ENCODE measurements at places on chromosomes 12 and 14.

- DNase-seq: no peak
Observed at GRCh38 chr14:58947814-58948445, 240.5 kb upstream of the DAAM1 start.

- no peak for DNase-seq
Observed at GRCh38 chr14:97010491-97011160, 213.4 kb downstream of the VRK1 start.

DNA sequence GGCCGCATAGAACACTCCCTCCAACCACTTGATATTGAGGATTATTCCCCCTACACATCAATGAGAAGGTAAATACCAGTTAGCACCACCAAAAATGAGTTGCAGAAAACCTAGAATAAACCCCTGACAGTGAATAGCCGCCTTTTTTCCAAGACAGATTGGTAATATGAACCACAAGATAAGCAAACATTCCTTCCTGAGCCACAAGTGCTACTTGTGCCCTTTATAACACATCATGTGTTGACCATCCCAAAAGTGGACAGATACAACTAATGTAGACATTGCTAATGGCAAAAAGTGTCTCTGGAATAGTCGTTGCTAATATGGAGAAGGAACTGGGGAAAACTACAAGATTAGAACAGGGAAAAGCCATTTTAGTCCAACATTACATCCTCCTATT, 17.2 kb downstream of the NOXRED1 start:
- no peak for DNase-seq

DNA sequence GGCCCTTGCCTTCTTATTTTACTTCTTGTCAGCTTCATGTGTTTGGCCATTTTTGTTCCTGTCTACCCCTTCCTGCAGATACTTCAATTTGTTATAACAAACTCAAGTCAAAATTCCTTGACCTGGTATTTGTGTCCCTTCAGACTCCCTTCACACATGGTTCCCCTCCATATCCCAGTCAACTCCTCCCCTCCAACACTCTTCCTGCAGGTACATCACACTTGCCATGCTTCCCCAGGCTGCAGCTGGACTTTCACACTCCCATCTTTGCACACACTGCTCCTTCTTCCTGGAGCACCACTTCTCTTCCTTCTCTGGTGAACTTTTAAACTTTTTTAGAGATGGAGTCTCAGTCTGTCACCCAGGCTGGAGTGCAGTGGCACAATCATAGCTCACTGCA, 18.9 kb upstream of the FIGNL2 start:
- no peak for DNase-seq

GRCh38 chr12:93990832-93991803, 157.3 kb upstream of the PLXNC1 start:
- no peak for DNase-seq

- no peak for DNase-seq
Observed at GRCh38 chr14:49019467-49020115, 566.6 kb downstream of the RPS29 start.

GRCh38 chr12:12190087-12190809, 76.6 kb downstream of the LRP6 start:
- DNase-seq: no peak

DNA sequence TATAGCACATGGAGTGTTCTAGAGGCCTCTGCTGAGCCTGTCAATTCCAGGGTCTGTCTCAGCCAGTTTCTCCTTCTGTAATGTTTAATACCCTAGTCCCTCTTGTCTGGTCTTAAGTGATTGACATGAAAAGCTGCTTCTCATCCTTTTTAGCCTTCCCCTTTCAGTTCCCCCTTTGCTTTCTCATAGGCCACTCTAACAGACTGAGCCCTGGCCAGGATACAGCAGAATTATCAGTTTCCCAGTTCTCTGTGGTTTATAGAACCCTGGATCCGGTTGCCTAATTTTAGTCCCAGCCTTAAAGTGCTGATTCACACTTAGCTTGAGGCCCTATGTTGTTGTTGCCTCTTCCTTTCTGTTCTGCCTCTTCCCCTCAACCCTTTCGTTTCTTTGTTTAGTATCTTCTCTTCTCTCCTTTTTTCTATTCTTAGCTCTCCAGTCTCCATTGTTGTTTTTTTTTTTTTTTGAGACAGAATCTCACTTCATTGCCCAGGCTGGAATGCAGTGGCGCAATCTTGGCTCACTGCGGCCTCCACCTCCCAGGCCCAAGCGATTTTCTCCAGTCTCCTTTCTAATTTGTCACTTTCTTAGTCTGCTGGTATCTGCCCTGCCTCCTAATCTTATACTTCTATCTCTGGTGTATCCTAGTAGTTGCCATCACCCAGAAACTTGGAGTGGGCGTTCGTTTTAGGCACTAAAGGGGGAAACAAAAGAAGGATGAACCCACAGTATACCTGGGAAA, 2.9 kb upstream of the BIN2 start:
- DNase-seq: no peak

GRCh38 chr14:64178814-64179213, 115.4 kb downstream of the ESR2 start:
- no peak for DNase-seq

- no peak for DNase-seq
Observed at GRCh38 chr12:2231956-2232355, 179.2 kb downstream of the CACNA1C start.

- DNase-seq: no peak
Observed at GRCh38 chr12:52312086-52312485, 9.1 kb downstream of the KRT83 start.

DNA sequence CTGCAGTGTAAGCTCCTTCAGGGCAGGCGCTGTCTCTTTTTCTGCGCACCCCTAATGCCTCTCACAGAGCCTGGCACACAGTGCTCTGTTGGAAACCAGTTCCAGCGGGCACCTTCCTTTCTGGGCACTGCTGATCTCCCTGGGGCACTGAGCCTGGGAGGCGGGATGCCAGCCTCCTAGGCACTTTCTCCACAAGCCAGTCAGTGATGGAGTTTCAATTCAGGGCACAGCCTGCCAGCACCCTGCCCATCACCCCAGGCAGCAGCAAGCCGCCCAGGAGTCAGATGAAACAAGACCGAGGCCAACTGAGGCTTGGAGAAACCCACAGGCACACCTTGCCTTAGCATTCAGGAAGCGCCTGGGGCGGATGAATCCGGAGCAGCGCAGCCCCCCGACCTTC, 5.7 kb upstream of the CTDSP2 start:
- DNase-seq: no peak

DNA sequence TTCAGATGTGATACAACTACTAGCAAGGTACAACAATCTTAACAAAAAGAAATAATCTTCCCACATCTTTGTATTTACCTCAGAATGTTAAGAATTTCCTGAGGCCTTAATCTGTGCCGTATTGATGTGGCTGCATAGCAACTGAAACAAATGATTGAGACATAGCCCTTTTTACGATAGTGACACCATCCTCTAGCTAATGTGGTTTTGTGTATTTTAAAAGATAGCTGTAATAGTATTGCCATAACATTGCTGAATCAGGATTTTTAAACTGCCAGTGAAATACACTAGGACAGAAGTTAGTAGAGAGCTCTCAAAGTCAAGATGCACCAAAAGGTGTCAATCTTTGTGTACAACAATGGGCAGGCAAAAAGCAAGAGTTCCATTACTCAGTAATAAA, 11.9 kb downstream of the NPAS3 start:
- DNase-seq: no peak

DNA sequence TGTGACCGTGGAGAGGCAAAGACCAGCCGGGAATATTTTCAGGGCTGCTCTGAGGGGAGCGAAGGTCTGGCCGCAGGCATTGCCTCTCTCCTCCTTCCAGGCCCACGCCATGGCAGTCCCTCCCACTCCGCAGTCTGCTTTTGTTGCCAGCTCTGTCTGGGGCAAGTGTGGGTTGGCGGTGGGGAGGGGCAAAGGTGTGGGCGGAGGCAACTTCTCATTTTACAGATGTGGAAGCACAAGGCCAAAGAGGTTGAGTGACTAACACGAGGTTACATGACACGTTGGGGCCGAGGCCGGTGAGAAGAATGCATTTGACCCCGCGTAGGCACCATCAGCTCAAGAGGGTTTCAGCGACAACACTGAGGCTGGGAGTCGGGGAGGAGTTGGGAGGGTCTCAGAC, 6.1 kb upstream of the FAIM2 start:
- DNase-seq: peak; percentile 80

DNA sequence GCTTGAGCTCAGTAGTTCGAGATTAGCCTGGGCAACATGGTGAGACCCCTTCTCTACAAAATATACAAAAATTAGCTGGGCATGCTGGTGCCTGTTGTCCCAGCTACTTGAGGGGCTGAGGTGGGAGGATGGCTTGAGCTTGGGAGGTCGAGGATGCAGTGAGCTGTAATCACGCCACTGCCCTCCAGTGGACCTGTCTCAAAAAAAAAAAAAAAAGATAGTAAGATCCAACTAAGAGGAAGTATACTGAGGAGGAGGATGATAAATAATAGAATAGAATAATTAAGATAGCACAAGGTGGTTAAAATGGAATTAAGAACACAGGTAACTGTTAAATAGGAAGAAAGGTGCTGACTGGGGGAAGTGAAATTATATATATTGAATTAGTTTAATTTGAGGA, 37.0 kb upstream of the BAZ1A start:
- DNase-seq: no peak

- no peak for DNase-seq
Observed at GRCh38 chr12:59839514-59839913, 243.7 kb downstream of the SLC16A7 start.

DNA sequence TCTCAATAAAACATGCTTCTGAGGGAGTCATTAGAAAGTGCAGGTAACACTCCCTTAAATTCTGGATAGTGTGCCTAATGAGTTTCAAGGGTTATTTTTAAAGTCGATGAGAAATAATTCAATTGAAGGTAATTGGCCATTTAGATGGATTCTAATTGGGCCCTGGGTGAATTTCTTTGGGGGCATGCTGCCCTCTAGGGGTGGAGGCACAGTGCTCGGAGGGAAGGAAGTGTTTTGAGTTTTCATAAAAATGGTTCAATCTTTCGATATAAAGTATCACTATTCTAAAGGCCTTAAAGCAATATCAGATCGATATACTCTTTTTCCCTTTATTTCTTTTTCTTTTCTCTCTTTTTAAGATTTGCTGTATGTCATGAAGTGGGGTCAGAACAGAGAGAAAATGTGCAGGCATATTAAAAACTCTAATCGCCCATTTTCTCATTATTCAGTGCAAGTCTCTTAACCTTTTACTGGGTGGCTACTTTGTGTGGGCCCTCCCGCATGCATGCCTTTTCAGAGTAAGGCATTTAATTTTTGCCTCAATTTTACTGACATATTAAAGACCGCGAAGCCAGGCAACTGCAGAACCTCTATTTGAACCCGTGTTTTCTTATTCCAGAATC, 25.5 kb downstream of the NKX2-8 start:
- DNase-seq: peak; percentile 86

DNA sequence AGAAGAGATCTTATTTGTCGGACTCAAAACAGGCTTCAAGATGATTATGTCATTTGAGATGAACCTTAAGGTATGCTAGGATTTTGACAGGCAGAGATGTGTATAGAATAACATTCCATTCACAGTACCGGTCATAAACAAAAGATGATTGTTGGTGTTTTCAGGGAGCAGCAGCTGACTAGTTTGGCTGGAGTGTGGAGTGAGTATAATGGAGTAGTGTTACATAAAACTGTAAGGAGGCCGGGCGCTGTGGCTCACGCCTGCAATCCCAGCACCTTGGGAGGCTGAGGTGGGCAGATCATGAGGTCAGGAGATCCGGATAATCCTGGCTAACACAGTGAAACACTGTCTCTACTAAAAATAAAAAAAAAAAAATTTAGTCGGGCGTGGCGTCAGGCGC, 23.9 kb downstream of the SERPINA10 start:
- DNase-seq: no peak

GRCh38 chr12:103677905-103678304, 90.8 kb downstream of the STAB2 start:
- no peak for DNase-seq

All from NCI-H1417 (cell line).